K562 (cell line): ENCODE measurements at places on chromosomes 2 and 18. TPM values are rescaled to one million over a fixed set of nuclear protein-coding genes. Genes with fewer than 3 reads are reported as not detected.

DNA sequence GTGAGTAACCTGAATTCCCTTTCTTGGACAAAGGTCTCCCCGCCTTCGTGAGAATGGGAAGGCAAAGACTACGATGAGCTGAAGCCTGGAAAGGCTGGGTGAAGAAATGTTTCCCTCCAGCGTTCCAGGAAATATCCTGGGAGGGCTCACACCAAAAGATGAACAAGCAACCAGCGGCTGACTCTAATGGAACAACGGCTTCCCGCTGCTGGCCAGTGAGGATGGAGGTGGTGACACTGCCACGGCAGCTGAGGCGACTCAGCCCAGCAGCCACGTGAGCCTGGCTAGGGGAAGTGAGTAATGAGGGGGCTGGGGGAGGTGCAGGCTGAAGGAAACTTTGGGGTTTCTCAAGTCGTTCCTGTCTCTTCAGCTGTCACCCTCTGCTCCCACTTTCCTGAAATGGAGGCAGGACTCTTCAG lies 105.0 kb upstream of the SMAD7 start:
- DNase-seq = peak; percentile 20
- H3K27me3 ChIP-seq = no peaks in the 10 kb centered on the region
- H3K36me3 ChIP-seq = no peaks in the 10 kb centered on the region
- H3K27ac ChIP-seq = peak overlapping the region; percentile 58; the same call in 1 of the 3 replicates
- peaks cover 2% of the 10 kb centered on the region; the same call in 1 of the 2 replicates for H3K4me1 ChIP-seq

- no peak for DNase-seq
- no peak overlapping the region for H3K4me3 ChIP-seq
- no peak overlapping the region for H3K27ac ChIP-seq
- H3K36me3 ChIP-seq = no peaks in the 10 kb centered on the region
- H3K4me1 ChIP-seq = no peaks in the 10 kb centered on the region
Measured at GRCh38 chr18:32511147-32511546, 40.5 kb upstream of the GAREM1 start.

CPS1 gene
- 5.0 and 6.0 TPM in 2 replicates for total RNA-seq

- H3K36me3 ChIP-seq = no peaks in the 10 kb centered on the region
- H3K4me1 ChIP-seq = no peaks in the 10 kb centered on the region
- H3K4me3 ChIP-seq = no peak overlapping the region
- no peak overlapping the region for H3K27ac ChIP-seq
Measured at GRCh38 chr18:25282896-25283703, 68.9 kb downstream of the ZNF521 start.

EFHD1 gene
- 5.1 and 5.2 TPM in 2 replicates for total RNA-seq

DNA sequence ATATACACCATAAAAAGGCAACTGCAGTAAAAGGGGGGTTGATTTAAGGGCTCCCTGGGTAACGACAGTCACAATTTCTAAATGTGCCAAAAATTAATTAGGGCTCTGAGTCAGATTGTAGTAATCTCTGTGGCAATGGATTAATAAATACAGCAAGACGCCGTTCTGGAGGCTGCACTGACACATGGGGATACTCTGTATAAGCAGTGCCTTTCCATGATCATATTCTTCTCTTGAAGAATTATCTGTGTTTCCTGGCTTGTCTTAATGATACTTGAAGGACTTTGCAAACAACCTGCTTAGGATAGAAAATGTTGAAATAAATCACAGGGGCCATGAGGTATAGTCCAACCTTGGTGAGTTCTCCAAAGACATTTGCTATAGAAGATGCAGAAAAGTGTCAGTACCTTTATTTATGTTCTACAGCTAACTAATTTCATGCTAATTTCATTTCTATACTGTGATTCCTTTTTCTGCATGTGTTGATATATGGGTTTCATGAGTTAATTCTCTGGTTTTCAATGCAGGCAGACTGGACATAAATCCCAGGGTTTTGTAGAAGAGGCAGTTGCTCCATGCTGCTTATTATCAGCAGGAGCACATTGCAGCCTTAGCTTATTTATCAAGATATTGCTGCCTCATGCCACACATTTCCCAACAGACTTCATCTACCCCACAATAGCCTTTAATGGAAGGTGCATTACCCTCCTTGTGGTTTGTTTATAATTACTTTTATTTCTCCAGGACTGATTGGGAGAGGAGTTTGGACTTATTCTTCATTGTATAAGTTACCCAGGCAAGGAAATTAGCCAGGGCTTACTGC lies 54.8 kb downstream of the HNMT start:
- H3K27ac ChIP-seq = peak overlapping the region; percentile 57
- no peaks in the 10 kb centered on the region for H3K36me3 ChIP-seq
- H3K4me1 ChIP-seq = peaks cover 10% of the 10 kb centered on the region
- H3K27me3 ChIP-seq = no peaks in the 10 kb centered on the region
- no peak overlapping the region for H3K4me3 ChIP-seq

DNA sequence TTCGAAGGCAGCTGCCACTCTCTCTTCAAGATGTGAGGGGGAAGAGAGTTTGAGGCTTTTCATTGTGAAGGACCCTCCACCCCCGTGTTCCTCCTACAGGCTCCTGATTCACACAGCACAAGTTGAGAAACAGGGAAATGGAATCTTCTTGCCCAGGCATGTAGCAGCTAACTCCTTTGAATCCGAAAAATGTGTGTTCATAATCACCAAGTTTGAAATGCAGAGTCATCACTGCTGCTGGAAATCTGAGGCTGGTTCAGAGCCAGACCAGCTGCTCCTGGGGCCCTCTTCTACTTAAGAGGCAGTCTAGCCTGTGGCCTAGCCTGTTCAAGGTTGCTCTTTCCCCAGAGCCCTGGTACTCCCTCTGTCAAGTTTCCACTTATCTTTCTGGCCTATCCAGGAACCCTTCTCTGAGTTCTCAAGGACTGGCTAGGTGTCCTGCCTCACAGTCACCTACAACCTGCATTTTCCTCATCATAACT lies 166.4 kb downstream of the TMEM247 start:
- peak; percentile 40 for DNase-seq
- no peak overlapping the region for H3K27ac ChIP-seq
- H3K4me1 ChIP-seq = no peaks in the 10 kb centered on the region; the same call in 2 of the 3 replicates

PTH2R gene
- total RNA-seq = 6.0 and 6.5 TPM in 2 replicates

TSPYL6 gene
- total RNA-seq = 8.8 and 9.4 TPM in 2 replicates

DNA sequence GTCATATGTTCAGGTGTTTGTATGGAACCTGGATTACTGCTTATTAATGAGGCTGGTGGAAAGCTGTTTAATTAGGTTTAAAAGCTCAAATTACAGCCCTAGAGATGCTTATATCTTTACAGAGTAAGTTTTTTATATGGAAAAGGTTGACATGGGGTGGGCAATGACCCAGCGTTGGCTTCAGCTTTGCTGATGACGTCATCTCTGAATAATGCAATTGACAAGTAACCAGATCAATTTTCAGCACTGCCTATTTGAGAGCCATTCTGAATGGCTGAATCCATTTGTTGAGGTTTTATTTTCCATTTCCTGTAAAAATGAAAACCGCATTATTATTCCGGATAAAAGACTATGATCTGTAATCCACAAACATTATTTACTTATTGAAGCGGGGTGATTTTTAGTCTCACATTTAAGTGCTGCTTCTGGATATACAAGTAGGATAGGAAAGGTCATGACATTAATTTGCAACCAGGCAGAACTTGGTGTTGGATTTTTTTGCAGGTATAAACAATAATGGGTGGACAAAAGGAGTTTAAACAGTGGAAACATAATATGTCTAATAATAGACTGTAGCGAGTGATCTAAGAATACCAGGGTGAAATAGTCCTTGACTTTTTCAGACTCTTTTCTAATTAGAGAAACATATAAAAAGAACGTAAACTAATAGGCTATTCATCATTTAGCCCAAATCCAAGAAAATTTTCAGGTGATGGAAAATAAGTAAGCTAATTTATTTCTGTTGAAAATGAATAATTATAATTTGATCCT lies 2.7 kb downstream of the PPP1R1C start:
- DNase-seq = no peak
- H3K27me3 ChIP-seq = no peaks in the 10 kb centered on the region
- H3K27ac ChIP-seq = no peak overlapping the region
- no peaks in the 10 kb centered on the region for H3K36me3 ChIP-seq
- no peak overlapping the region for H3K4me3 ChIP-seq

DNA sequence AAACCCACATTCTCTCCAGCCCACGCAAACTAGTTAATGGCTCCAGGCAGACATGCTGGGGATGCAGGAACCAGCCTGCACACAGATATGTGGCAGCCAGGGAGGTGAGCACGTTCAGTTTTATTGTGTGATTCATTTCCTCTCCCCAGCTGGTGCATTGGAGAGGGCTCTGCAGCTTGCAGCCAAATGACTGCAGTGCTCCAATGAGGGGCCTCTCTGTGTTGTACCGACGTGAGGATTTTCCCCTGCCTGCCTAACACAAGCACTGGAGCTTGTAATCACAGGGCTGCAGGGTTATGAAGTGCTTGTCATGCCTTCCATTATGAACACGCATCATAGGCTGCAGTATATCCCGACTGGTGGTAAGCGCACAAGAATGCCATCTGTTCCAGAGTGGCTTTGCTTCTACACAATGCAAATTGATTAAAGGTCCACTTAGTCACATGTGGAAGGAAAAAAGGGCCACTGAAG lies 92.3 kb upstream of the THUMPD2 start:
- H3K27ac ChIP-seq = no peak overlapping the region
- H3K4me1 ChIP-seq = no peaks in the 10 kb centered on the region
- H3K36me3 ChIP-seq = no peaks in the 10 kb centered on the region
- H3K4me3 ChIP-seq = no peak overlapping the region
- H3K27me3 ChIP-seq = no peaks in the 10 kb centered on the region

- H3K27ac ChIP-seq = no peak overlapping the region
- no peaks in the 10 kb centered on the region for H3K36me3 ChIP-seq
- H3K4me1 ChIP-seq = no peaks in the 10 kb centered on the region; the same call in 2 of the 3 replicates
- H3K4me3 ChIP-seq = no peak overlapping the region
- DNase-seq = no peak
Measured at GRCh38 chr2:232979871-232980461, 33.1 kb downstream of the NGEF start.

DNA sequence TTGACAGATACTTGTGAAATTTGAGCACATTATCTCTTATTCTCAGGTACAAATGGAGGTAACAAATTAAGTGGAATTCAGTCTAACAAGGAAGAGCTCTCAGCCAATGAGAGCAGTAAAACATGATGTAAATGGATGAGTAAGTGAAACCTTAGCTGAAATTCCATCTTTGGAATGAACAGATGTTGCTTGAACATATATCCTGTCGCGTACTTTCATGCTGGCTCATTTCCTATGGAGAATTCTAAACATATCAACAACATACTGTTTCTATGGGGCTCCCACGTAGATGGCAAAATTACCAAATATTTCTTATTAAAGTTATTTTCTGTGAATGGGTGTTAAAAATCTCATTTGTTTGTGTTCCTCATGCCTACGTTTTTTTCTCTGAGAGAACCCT lies 256.3 kb upstream of the LINC00305 start:
- H3K27ac ChIP-seq = no peak overlapping the region
- DNase-seq = no peak
- no peak overlapping the region for H3K4me3 ChIP-seq
- H3K36me3 ChIP-seq = no peaks in the 10 kb centered on the region
- H3K27me3 ChIP-seq = no peaks in the 10 kb centered on the region

LGALSL gene
- 0.22 TPM in 1 of 2 replicates, not detected in the other for total RNA-seq

GPC1 gene
- 0.78 and 0.82 TPM in 2 replicates for total RNA-seq

ACTG2 gene
- 0.60 and 0.67 TPM in 2 replicates for total RNA-seq

DNA sequence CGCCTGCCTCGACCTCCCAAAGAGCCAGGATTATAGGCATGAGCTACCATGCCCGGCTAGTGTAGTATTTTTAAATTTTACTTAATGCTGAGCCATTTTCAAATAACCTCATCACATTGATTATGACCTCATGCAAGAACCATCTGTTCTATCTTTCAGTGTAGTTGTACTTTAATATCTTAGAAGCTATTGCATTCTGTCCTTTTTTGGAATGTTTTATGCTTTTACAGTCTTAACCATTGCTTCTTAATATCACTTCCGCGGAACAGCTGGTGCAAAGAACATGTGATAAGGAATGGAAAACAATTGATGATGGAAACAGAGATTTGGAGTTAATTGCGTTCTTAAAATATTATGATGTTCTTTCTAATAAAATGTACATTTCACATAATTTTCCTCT lies 2.7 kb downstream of the GEN1 start:
- H3K4me3 ChIP-seq = no peak overlapping the region
- no peaks in the 10 kb centered on the region for H3K27me3 ChIP-seq
- no peak overlapping the region for H3K27ac ChIP-seq
- DNase-seq = no peak
- H3K4me1 ChIP-seq = peaks cover 7% of the 10 kb centered on the region

DNA sequence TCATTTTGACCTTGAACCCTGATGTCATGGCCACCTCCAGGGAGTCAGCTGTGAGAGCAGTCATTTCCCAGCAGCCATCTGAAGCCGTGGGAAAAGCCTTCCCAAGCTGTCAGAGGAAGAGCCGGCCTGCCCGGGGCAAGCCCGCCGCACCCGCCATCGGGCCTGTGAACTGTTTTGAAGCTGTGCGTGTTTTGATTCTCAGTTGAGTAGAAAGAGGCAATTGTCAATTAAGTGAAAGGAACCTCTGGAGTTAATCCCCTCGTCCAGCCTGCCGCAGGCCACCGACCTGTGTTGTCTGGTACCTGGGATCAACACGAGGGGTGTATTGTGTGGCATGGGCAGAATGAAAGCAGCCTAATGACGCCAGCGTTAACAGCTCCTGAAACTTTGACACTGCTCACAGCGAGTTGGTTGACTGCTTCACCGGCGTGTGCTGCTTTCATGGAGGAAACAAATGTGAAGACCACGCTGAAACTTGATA lies 318.4 kb downstream of the AGAP1 start:
- H3K4me3 ChIP-seq = no peak overlapping the region
- no peak for DNase-seq
- H3K27me3 ChIP-seq = no peaks in the 10 kb centered on the region
- no peak overlapping the region for H3K27ac ChIP-seq
- H3K4me1 ChIP-seq = no peaks in the 10 kb centered on the region

DNA sequence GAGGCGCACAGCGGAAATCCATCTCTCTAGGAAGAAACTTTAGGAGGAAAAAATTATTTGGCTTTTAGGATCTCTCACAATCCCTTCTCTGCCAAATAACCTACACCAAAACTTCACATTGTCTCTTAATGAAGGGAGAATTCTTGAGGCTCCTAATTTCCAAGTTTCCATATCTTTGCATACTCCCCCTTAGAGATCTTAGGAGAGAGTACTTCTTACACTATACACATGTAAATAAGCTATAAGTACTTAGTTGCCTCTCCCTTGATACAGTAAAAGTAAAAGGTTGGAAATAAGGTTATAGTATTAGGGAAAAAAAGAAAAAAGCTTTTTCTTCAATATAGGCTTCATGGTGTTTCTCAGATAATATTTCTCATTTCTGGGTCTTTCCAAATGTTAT lies 596.7 kb downstream of the SATB2 start:
- H3K27me3 ChIP-seq = no peaks in the 10 kb centered on the region
- no peak overlapping the region for H3K27ac ChIP-seq
- no peak overlapping the region for H3K4me3 ChIP-seq
- no peaks in the 10 kb centered on the region for H3K4me1 ChIP-seq
- H3K36me3 ChIP-seq = no peaks in the 10 kb centered on the region

DNA sequence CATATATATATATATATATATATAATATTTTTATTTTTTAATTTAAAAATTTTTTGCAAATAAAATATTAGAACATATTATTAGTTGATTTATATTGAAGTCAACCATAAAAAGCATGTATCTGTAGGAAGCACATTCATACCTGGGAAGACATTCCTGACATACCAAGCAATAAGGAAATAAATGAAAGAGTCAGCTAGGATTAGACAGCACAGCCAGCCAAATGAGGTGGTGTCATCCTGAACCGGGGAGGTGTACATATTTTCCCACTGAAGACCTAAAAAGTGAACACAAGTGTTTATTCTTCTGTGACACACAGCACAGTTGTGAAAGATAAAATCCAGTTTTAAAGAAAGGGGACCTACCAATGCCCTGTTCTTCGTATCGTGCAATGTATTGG lies 149.2 kb downstream of the ABCA12 start:
- no peak for DNase-seq
- no peaks in the 10 kb centered on the region for H3K27me3 ChIP-seq
- no peaks in the 10 kb centered on the region for H3K36me3 ChIP-seq
- H3K4me3 ChIP-seq = no peak overlapping the region
- no peak overlapping the region for H3K27ac ChIP-seq
- no peaks in the 10 kb centered on the region for H3K4me1 ChIP-seq
